ENCODE measurements at places on chromosomes 11 and 22.

- no peak for DNase-seq
Measured at GRCh38 chr11:8025816-8026215, 38.7 kb downstream of the EIF3F start.

DNA sequence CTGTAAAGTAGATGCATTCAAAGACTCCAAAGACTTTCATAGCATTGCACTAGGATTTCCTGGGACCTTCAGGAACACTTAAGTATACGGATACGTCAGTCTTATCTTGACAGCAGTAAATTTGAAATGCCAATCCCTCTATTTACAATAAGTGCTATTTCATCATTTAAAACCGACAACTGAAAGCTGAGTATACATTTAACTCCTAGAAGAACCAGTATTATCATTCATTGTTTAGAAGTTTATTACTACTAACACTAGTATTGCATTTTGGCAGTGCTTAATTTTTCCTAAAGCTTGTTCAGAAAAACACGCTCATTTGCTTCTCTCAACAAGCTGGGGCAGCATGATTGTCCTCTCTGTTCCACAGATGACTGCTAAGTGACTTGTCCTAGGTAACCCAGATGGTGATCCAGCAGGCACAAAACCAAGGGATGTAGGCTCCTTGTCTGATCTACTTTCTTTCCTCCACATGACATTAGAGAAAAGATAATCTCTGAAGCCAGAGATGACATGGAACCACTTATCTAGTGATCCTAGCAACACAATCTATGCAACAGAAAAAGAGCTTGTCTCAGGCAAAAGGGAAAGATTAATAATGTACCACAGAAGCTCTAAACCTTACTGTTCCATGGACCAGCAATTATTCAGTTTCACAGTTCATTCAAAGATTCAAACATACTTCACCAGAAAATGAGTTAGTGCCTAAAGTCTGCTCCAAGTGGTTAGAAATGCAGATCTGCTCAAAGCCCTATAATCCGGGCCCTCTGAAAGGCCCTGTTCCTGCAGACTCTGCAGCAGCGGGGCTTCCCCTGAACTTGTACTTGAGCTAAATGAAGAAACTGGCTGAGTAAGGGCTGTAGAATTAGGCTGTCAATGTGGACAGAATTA lies 5.2 kb downstream of the MAML2 start:
- no peak for DNase-seq

GRCh38 chr11:33479231-33479630 lies 221.4 kb downstream of the C11orf91 start:
- no peak for DNase-seq

DNA sequence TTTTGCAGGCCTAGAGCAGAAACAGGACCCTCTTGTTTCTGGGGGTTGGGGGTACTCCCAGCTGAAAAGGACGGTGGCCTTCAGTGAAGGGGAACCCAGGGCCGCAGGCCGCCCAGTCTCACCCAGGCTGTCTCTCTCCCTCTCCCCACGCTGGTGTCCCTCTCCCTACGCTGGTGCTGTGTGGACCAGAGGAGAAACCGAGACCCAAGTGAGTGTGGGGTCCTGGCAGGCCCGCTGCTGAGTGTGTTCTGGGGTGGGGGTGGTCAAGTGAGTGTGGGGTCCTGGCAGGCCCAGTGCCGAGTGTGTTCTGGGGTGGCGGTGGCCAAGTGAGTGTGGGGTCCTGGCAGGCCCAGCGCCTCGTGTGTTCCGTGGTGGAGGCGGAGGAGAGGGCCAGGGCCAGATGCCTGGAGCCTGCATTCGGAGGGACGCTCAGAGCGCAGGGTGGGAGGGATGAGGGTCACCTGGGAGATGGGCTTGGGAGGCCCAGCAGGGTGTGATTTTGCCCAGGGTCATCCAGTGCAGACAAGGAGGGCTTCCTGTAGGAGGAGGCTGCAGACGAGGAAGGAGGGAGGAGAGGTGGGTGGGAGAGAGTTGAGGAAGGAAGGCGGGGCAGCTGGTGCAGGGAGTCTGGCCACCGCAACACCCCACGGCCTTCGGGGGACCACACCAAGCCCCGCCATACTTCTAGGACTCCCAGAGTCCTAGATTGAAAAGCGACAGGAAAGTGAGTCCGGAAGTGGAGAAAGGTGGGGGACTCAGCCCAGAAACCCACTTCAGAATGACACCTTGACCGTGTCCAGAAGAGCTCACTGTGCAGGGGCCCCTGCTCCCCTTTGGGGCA lies 10.3 kb downstream of the TNNT3 start:
- no peak for DNase-seq

- DNase-seq: no peak
Measured at GRCh38 chr11:3196161-3197043, 22.2 kb downstream of the MRGPRG start.

DNA sequence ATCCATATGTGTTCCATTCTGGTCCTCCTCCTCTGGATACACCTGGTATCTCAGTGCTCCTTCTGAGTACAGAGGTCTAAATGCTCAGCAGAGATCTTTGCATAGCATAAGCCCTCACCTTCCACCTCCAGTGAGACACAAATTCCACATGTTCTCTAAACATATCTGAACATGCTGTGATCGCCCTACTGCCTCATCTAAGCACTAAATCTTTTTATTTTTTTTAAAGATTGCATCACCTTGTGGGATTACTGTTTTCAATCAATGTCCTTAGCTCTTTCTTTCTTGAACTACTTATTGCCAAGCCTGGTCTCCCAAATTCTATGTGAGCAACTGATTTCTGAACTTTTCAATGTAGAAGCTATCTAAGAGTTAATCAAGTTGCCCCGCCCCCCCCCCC lies 113.4 kb downstream of the TRPC6 start:
- DNase-seq: no peak

GRCh38 chr11:130115218-130115617 lies 44.4 kb upstream of the ST14 start:
- DNase-seq: no peak

DNA sequence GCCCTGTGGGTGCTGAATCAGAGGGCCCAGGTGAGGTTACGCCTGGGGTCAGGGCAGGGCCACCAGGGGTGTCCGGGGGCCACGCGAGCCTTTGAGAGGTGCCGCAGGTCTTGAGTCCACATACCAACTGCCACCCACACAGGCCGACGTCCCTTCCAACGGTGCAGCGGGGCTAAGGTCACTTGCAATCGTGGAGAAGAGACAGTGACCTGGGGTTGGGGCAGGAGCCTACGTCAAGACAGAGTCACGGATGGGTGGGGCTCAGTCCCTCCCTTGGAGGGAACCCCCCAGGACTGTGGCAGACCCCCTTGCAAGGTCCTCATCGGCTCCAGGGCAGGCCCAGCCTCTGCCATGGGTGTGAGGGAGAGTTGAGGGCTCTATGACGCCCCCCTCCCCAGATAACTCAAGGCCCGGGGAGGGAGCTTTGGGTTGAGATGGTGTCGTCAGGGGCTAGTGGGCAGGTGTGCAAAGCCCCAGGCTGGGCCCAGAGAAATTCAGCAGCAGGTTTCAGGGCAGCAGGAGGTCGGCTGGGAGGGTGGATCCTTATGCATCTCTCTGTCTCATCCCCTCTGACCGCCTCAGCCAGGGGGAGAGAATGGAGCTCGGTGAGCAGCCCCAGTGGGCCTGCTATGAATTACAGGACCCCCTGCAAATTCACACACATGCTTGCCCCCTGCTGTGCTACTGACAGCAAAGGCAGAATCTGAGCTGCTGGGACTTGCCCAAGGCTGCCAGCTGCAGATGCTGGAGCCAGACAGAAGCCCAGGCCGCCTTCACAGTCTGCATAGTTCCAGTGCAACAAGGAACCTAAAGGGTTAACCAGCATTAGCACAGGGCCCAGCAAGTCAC lies 60.0 kb downstream of the MYEOV start:
- DNase-seq: no peak

- DNase-seq: no peak
Measured at GRCh38 chr11:44570411-44571155, 5.1 kb downstream of the CD82 start.

DNA sequence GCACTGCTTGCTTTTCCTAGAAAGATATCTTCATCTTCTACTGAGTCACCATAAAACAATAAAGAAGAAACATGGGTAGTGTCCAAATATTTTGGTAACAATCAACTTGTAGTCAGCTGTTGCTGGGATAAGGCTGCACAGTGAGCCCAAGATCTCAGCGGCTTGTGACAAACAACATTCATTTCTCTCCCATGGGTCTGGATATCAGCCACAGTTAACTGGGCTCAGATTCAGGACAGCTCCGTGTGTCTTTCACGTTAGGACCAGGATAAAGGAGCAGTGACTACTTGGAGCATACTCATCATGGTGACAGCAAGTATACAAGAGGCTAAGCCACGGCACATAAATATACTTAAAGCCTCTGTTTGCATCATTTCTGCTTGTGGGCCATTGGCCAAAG lies 27.9 kb upstream of the GRK3 start:
- no peak for DNase-seq

GRCh38 chr11:129703846-129704245 lies 111.8 kb upstream of the TMEM45B start:
- no peak for DNase-seq
